ENCODE measurements at places on chromosomes 13 and 19. TPM values are rescaled to one million over a fixed set of nuclear protein-coding genes. Genes with fewer than 3 reads are reported as not detected.

GRCh38 chr13:60448907-60449510 lies 52.0 kb downstream of the TDRD3 start:
- DNase-seq, result peak; percentile 74

- DNase-seq, result no peak
These were observed 37.4 kb upstream of the KLF12 start for GRCh38 chr13:74171641-74172040.

The SMIM44 gene
- total RNA-seq, result not detected

- DNase-seq, result no peak
These were observed 68.3 kb downstream of the CEBPG start for GRCh38 chr19:33441828-33442227.

The WDR88 gene
- not detected for total RNA-seq

GRCh38 chr19:2290441-2291184 lies 8.6 kb upstream of the PEAK3 start:
- peak; percentile 80 for DNase-seq

The FUT1 gene
- total RNA-seq, result 0.26 TPM

DNA sequence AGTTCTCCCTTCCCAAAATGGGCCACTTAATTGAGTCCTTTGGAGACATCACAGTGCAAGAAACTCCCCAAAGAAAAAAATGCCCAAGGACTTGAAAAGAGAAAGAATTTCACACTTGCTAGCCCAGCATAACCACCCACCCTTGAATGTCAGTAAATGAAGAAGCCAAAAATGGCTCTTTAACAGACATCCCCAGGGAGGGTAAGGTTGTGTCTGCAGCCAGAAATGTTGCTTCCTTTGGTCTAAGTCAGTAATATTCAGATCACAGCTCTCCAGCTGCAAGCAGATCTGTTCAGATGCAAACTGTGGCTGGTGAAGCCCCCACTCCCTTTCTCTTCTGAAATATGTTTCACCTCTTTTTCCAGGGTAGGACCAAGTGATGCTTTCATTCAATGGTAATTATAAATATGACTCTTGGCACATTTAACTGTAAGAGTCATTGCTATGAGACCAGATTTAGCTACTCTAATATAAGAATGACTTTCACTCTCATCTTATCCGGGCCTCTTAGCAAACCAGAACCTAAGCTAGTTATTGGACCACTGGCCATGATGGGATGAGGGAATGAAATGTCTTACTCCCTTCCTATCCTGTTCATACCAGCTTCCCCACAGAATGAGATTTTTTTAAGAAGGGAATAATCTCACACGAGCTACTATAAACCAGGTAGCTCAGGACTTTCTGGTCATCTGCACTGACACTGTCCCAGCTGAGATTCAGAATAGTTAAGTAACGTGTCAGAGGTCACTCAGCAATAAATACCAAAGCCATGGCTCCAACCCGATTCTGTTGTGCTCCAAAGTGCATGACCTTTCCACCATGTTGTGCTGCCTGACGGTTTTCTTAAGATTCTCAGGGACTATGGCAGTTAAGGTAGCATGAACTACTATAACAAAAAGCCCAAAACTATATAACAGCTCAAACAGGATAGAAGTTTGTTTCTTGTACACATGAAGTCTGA lies 234.1 kb downstream of the FOXO1 start:
- no peak for DNase-seq

DNA sequence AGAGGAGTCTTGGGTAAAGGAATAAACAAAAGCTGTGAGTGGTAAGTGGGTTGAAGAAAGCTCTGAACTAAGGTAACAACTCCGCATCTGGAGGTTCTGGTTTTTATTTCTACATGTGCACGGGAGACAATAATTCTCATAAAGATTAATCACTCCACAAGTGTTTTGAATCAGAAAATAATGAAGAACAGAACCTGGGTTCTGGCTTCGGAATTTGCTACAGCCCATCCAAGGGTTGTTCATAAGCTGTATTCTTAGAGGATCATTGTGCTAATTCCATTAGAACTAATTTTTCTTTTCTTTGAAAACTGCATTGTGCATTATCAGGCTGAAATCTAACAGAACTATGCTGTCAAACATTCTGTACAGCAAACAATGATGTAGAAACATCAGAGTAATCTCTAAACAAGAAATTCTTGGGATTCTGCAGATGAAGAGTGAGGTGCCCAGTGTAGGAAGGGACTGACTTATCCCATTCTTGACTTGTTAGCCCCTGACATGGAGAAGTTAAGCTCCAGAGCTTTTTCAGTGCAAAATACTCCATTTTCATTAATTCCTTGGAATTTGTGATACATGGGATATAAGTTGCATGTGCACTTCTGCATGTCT lies 368.2 kb downstream of the COG6 start:
- no peak for DNase-seq

GRCh38 chr13:111158136-111158805 lies 43.2 kb downstream of the ARHGEF7 start:
- no peak for DNase-seq

GRCh38 chr13:37225414-37226070 lies 120.1 kb upstream of the CSNK1A1L start:
- no peak for DNase-seq

DNA sequence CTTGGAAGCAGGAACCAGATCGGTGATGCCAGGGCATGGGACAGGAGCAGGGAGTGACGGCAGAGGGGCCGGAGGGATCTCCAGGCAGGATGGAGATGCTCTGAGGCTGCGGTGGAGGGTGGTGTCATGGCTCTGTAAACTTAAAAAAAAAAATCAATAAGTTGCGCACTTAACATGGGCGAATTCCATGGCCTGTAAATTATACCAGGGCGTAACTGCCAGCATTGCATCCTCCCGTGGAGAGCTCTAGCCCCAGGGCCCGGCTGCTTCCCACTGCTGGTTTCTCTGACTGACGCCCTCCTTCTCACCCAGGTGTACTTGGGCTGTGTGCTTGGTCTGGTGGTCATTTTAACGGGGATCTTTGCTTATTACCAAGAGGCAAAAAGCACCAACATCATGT lies 8.7 kb downstream of the ATP12A start:
- DNase-seq, result no peak

GRCh38 chr13:110293037-110293436 lies 13.9 kb downstream of the COL4A1 start:
- no peak for DNase-seq

DNA sequence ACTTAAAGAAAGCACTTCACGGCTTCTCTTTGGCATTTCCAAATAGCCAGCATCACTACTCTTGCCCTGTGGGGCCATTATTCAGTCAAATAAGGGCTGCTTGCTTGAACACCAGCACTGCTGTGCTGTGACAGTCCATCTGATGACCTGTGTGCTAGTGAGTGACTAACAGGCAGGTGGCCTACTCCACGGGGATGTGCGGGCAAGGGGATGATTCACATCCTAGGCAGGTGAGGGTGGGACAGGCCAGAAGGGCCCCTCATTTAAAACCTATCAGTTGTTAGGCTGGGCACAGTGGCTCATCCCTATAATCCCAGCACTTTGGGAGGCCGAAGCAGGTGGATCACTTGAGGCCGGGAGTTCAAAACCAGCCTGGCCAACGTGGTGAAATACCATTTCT lies 8.2 kb downstream of the CCNE1 start:
- no peak for DNase-seq

The MPHOSPH8 gene
- total RNA-seq, result 41.1 TPM

- DNase-seq, result peak; percentile 99
These were observed at the start of gene NUDT15 for GRCh38 chr13:48037346-48038173. TSS of gene NUDT15 (plus strand) at chr13:48037726. CDS start at chr13:48037747, 21 bp downstream.

DNA sequence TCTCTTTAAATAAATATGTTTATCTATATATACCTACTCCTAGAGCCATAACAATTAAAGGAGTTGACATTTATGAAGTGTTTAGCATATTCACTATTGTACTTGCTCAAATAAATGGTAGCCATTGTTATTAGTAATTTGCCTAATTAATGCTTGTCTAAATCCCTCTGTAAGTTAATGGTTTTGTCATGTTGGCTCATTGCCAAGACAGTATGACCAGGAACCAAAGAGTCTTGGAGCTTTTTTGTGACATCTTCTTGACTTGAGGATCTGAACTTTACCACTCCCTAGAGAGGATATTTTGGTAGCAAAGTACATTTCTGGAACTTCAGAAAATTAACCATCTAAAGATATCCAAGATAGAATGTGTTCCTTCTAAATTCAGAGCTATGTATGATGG lies 15.5 kb downstream of the FRY start:
- no peak for DNase-seq

The SSC5D gene
- 0.21 TPM for total RNA-seq

DNA sequence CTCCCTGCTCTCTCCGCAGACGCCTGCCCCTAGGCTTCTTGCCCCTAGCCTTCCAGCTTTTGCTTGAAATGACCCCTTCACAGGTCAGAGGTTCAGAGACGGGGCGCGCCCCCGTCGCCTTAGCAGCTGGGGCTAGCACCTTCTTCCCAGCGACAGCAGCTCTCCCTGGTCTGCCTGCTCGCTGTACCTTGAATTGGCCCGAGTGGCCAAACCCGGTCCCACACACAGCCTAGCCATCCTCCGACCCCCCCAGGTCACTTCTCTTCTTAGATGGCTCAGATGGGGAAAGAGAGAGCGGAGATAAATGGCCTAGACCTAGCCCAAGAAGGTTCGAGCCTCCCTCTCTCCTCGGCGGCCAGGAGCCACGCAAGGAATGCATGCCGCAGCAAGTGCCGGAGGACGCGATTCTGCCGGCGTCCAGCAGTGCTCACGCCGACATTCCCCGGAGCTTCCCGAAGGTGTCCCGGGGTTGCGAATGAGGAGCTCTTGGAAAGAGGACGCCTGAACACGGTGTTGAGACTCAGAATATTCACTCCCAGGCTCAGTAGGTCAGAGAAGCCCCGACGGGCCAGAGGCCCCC lies 1.3 kb downstream of the CDX2 start:
- no peak for DNase-seq

- no peak for DNase-seq
These were observed 37.6 kb upstream of the CD177 start for GRCh38 chr19:43315851-43316250.

DNA sequence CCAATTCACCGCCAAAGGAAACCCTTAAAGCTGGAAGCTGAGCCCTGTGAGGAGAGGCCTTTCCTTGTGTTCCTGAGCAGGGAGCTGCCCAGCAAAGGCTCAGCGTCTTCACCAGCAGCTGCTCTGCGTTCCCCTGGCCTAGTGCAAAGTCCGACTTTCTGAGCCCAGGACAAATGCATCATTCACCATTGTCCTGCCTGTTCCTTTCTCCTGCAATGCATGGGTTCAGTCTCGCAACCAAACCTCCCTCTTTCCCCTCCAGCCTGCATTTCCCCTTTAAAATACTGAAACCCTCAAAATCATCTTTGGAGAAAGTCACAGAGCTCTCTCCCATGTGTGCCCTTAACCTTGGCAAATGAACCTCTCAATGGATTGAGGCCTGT lies 12.9 kb upstream of the TMEM255B start:
- no peak for DNase-seq

DNA sequence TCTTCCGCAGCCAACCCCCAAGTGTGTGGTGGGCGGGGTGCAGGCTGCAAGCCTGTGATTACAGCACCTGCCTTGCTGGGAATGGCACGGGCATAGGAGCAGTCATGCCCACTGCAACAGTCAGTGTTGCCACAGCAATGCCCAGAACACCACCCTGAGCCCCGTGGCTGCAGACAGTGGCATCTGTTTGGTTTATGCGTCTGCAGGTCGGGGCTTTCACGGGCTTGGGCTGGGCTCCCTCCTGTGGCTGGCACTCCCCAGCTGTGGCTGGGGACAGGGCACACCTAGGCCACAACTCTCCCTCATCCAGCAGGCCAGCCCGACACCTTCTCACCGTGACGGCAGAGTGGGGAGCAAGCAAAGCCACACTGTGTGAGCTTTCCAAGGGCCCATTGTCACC lies 115.3 kb upstream of the C1QTNF9B start:
- no peak for DNase-seq
